ENCODE measurements at places on chromosomes 4 and X.

DNA sequence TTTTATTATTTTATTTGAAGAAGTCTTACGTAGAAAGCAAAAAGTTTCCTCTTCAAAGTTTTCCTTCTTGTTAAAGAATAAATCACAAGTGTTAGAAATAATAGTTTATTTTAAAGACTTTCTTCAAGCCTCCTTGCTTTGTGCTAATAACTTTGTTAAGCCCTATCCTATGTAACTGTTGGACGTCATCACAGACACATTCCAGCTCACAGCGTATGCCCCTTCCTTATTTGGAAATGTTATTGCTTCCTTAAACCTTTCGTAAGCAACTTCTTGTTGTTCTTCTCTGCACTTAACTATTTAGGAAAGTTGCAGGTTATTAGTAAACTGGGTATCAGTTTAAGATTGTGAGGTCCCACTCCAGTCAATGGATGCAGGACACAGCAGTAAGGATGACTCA lies 7.6 kb upstream of the SRD5A3 start:
- no peak for DNase-seq

DNA sequence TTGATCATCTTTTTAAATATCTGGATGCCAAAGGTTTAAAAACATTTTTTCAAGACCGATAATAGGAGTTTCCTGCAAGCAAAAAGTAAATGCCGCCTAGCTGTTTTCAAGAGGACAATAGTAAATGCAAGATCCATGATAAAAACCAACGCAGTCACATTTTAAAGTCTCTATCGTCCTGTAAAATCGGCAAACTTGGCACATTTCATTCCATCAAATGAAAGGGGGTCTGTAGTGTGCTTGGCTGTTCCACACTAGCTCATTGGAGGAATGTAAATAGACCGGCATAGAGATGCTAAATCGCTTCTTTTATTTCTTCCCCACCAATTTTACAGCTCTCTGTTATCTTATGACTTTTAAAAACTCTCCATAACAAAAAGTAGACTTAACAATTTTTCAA lies 202.2 kb downstream of the NLGN4X start:
- no peak for DNase-seq

- no peak for DNase-seq
These were observed 330.9 kb downstream of the DCHS2 start for GRCh38 chr4:154160519-154161301.

GRCh38 chr4:84651499-84651898 lies 68.6 kb downstream of the CDS1 start:
- DNase-seq: no peak

- DNase-seq: no peak
These were observed 85.9 kb upstream of the GPR34 start for GRCh38 chrX:41602816-41603345.

GRCh38 chr4:139889264-139889663 lies 223.6 kb downstream of the MGST2 start:
- DNase-seq: no peak

GRCh38 chr4:38820329-38821061 lies 15.9 kb upstream of the TLR1 start:
- DNase-seq: no peak

GRCh38 chrX:10744007-10744406 lies 123.6 kb upstream of the MID1 start:
- no peak for DNase-seq

- DNase-seq: no peak
These were observed 58.7 kb downstream of the METTL14 start for GRCh38 chr4:118743867-118744266.

- no peak for DNase-seq
These were observed 53.7 kb upstream of the RBPJ start for GRCh38 chr4:26267087-26267486.

DNA sequence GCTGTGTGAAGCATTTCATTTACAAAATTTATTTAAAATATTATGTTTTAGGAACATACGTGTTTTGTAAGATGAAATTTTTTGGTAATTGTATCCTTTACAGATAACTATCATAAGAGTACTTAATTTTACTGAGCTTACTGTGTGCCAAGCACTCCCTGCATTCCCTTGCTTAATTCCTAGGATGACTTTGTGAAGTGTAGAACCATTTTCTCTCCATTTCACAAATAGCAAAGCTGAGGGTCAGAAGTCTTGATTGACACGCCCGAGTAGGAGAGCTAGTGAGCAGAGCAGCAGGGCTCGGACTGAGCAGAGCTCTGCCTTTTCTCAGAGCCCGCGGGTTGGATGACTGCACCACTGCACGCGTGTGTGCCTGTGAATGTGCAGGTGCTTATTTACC lies 30.6 kb downstream of the PIGG start:
- DNase-seq: no peak

GRCh38 chr4:85724791-85725563 lies 250.0 kb downstream of the ARHGAP24 start:
- no peak for DNase-seq

GRCh38 chr4:173827707-173828106 lies 297.7 kb upstream of the HAND2 start:
- no peak for DNase-seq

GRCh38 chr4:159422626-159423025 lies 319.7 kb downstream of the RAPGEF2 start:
- DNase-seq: no peak

- no peak for DNase-seq
These were observed 249.9 kb downstream of the HNRNPD start for GRCh38 chr4:82123934-82124333.

GRCh38 chr4:61275241-61275640 lies 75.1 kb downstream of the ADGRL3 start:
- DNase-seq: no peak

DNA sequence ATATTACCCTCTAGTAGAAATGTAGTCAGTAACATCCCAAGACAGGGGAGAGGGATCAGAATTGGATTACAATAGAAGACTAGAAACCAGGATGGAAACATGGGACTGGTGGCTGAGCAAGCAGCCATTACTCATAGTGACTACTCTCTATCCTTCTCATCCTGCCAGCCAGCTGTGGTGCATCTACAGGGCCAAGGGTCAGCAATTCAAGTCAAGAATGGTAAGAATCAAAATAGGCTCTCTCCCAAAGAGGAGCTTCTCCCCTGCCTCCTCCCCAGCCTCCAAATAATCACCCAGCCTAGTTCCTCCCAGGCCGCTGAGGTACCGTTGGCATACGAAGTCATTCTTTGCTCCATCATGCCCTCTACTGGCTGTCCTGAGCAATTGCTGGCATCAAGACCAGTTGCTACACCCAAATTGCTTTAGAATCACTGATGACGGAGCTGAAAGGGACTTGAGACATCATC lies 19.4 kb downstream of the AWAT2 start:
- DNase-seq: no peak

- DNase-seq: no peak
These were observed 964.9 kb upstream of the GRIA3 start for GRCh38 chrX:122219226-122219625.

DNA sequence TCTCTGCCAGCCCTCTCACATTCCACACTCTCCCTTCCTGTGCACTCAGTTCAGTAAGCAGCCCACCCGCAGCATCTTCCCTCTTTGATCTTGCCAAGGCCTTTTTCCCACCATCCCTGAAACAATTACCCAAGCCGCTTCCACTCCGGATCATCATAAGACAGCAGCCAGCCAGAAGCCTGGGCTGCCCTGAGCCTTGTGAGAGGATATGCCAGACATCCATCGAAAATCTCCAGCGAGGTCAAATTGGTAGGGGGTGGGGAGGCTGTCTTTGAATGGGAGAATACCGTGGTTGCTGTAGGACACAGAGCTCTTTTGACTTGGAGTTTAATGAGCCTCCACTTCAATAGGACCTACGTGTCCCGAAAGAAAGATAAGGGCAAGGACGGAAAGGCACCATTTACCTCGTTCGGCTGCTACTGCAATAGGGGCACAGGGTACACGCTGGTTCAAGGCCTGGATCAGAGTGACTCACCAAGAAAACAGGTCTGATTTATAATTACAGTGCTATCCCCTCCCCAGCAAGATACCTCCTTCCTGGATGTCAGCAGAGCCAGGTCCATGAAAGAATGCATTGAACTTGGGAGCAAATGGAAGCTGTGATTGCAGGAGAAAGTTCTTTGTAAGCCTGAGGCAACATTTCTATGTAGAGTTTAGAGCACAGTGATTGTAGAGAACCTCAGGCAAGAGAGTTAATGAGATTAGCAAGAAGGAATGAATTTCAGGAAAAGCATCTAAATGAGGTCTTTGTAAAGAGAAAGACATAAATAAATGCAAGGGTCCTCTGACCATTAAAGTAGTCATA lies 39.5 kb downstream of the AMOT start:
- no peak for DNase-seq

- DNase-seq: no peak
These were observed 371.9 kb upstream of the NWD2 start for GRCh38 chr4:36872679-36873078.

Data from activated naive CD8-positive, alpha-beta T cell treated with anti-CD3 and anti-CD28 coated beads, Interleukin-2, amount 50 U/mL, for 16 hours (primary cell).